Bronchial smooth muscle cell (primary cell): ENCODE measurements at places on chromosomes 12 and 14. TPM values are rescaled to one million over a fixed set of nuclear protein-coding genes. Genes with fewer than 3 reads are reported as not detected.

The TIGAR gene
- 4.5 and 9.3 TPM in 2 replicates for total RNA-seq

The IRF9 gene
- total RNA-seq = 101 and 116 TPM in 2 replicates

The VCPKMT gene
- total RNA-seq = 2.8 and 3.8 TPM in 2 replicates

The SYNDIG1L gene
- under 0.01 TPM in 2 replicates for total RNA-seq

The RNASE7 gene
- total RNA-seq = not detected in 2 replicates

The OR4E2 gene
- not detected in 2 replicates for total RNA-seq

The FLRT2 gene
- total RNA-seq = 0.77 and 9.3 TPM in 2 replicates

The NUMB gene
- total RNA-seq = 18.0 and 20.1 TPM in 2 replicates

The NRIP2 gene
- total RNA-seq = under 0.01 TPM in 1 of 2 replicates, not detected in the other

The PTHLH gene
- total RNA-seq = 0.17 and 0.47 TPM in 2 replicates

The FAR2 gene
- total RNA-seq = 2.1 and 5.2 TPM in 2 replicates

The RNASE1 gene
- total RNA-seq = 0.16 TPM in 1 of 2 replicates, not detected in the other

The ZNF664 gene
- 23.0 and 31.1 TPM in 2 replicates for total RNA-seq

The KCNH3 gene
- total RNA-seq = 0.32 and 0.52 TPM in 2 replicates

The EFS gene
- 0.47 and 8.3 TPM in 2 replicates for total RNA-seq

The LRFN5 gene
- total RNA-seq = 13.2 and 33.6 TPM in 2 replicates

The EEA1 gene
- 12.3 and 20.6 TPM in 2 replicates for total RNA-seq

The OAS1 gene
- total RNA-seq = 1.9 and 2.4 TPM in 2 replicates

The SLC39A5 gene
- 0.26 and 0.47 TPM in 2 replicates for total RNA-seq

The C12orf54 gene
- total RNA-seq = not detected in 2 replicates

The TMPRSS12 gene
- not detected in 2 replicates for total RNA-seq

The CD4 gene
- total RNA-seq = 0.16 and 0.17 TPM in 2 replicates

The MYH6 gene
- not detected in 2 replicates for total RNA-seq

The ZDHHC22 gene
- not detected in 2 replicates for total RNA-seq
